ENCODE measurements at places on chromosomes 1 and 21.

- DNase-seq, result no peak
These were observed 538.9 kb downstream of the LMO4 start for GRCh38 chr1:87867626-87868025.

DNA sequence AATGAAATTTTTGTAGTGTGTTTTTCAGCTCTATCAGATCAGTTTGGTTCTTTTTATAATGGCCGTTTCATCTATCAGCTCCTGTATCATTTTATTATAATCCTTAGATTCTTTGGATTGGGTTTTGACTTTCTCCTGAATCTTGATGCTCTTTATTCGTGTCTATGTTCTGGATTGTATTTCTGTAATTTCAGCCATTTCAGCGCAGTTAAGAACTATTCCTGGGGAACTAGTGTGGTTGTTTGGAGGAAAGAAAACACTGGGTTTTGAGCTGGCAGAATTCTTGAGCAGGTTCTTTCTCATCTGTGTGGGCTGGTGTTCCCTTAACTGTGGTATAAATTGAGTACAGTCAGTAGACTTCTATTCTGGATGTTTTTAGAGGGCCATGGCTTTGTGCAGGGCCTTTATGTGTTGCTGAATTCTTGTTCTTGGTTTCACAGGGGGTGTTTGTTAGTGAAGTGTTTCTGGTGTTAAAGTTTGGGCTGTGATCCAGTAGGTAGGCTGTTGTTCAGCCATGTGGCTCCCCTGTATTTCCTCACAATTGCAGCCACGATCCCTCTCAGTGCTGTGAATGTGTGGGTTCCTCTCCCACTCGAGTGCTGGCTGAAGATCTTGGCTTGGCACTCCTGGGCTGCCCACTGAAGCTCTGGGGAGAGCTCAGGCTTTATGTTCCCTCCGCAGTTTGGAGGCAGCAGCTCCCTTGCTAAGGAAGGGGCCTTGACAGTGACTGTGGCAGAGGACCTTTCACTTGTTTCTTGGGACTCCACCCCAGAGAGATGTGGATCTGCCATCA, 56.0 kb upstream of the CCDC190 start:
- no peak for DNase-seq

DNA sequence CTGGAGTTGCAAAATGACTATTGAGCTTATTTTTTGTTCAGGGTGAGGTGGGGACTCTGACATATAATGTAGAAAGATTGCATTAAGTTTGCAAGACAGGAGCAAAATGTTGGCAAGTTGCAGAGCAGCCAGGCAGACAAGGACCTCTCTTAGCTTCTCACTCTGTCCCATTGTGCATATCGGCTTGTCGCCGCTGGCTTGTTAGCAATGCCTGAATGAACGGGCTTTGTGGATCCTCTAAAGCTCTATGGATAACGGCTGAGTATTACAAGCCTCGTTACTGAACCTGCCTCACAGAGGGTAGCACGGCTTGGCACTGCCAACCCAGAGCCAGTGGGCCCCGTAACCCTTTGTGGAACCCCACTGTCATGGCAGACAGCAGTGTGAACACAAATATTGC, 68.4 kb downstream of the TNR start:
- DNase-seq, result no peak

- DNase-seq, result peak; percentile 37
These were observed 430 bp downstream of the WASF2 start for GRCh38 chr1:27489501-27489972.

DNA sequence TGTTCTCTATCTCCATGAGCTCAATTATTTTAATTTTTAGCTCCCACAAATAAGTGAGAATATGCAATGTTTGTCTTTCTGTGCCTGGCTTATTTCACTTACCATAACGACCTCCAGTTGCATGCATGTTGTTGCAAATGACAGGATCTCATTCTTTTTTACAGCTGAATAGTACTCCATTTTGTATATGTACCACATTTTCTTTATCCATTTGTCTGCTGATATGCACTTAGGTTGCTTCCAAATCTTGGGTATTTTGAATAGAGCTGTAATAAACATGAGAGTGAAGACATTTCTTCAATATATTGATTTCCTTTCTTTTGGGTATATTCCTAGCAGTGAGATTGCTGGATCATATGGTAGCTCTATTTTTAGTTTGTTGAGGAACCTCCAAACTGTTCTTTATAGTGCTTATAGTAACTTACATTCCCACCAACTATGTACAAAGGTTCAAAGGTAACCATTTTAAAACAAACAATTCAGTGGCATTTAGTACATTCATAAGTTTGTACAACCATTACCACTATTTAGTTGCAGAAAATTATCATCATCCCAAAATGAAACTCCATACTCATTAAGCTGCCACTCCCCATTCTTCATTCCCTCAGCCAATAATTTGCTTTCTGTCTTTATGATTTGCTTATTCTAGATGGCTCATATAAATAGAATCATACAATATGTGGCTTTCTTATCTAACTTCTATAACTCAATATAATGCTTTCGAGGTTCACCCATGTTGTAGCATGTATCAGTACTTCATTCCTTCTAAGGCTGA, 255.9 kb upstream of the NFIA start:
- DNase-seq, result no peak

- DNase-seq, result no peak
These were observed 5.1 kb upstream of the TIAM1 start for GRCh38 chr21:31349208-31349607.

- DNase-seq, result peak; percentile 23
These were observed 276.4 kb upstream of the B3GALT2 start for GRCh38 chr1:193462629-193463320.

DNA sequence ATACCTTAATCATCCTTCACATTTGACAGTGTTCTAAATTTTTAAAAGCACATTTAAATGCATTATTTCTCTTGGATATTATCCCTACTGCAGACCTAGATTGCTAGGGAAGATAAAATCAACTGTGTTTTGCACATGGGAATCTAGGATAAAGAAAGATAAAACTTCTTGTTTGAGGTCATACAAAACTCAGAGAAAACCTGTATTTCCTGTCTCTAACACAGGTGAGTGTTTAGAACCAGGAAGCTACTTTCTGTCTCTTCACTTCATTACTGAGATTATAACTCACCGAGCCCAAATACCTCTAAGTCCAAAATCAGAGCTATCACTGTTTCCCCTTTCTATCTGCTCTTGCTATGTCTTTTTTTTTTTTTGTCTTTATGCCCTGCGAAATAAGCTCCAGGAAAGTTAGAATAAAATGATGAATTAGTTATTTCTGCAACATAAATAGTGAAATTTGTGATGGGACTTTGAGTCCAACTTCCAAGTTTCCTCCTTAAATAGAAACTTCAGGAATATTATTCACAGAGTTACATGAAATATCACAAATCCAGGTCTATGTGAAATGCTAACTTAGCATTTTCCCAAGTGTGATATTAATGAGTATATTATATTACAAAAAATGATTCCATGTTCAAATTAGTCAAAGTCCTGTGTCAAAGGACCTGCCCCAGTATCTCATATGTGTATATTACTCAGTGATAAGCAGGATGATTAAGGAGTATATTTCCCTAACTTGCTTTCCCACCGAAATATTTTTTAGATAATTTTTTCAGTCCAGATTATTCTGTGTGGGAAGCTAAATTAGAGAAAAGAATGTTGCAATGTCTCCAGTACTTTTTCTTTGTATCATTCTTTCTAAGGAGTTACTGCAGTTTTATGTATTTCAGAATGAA, 226.4 kb downstream of the PLA2G4A start:
- DNase-seq, result no peak

DNA sequence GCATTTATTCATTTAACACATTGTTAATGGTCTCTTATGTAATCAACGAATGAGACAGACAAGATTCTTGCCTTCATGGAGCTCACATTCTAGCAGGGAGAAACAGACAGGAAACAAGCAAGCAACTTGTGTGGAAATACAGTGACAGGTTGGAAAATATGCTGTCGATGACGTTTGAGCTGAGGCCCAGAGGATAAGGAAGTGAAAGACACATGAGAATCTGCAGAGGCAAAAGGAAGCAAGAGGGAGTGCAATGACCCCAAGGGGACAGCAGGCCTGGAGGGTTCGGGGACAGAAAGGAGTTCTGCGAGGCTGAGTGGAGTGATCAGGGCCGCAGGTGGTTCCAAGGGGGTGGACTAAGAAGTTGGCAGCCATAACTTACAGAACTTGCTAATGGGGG, 60.6 kb upstream of the AKT3 start:
- peak; percentile 78 for DNase-seq

- no peak for DNase-seq
These were observed 76.4 kb downstream of the ATP5PO start for GRCh38 chr21:33839167-33839716.

- no peak for DNase-seq
These were observed 77.8 kb upstream of the SPAG17 start for GRCh38 chr1:118262865-118263264.

GRCh38 chr1:90795431-90795830, 78.3 kb upstream of the BARHL2 start:
- DNase-seq, result no peak
